Epithelial cell of proximal tubule (primary cell): ENCODE measurements at places on chromosomes 16 and 17.

GRCh38 chr17:3027786-3028532, 35.4 kb downstream of the OR1D5 start:
- no peak for DNase-seq

- DNase-seq, result no peak
Measured at GRCh38 chr17:7835814-7836595, 2.0 kb downstream of the KDM6B start.

DNA sequence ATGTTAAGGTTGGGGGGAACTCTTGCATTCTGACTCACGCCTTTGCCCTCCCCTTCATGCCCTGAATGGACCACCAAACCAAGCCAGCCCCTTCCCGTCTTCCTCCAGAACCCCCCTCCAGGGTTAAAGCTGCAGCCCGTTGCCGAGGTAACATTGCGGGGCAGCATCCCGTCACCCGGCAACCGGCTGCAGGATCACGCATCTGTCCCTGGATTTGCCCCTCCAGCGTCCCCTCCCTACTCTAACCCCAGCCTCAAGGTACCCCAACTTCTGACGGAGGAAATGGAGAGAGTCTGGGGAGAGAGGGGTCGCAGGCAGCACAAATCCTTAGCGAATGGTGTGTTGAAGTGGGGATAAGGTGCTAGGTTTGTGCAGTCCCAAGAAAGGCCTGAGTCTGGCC, 563 bp upstream of the NLGN2 start:
- DNase-seq, result no peak

DNA sequence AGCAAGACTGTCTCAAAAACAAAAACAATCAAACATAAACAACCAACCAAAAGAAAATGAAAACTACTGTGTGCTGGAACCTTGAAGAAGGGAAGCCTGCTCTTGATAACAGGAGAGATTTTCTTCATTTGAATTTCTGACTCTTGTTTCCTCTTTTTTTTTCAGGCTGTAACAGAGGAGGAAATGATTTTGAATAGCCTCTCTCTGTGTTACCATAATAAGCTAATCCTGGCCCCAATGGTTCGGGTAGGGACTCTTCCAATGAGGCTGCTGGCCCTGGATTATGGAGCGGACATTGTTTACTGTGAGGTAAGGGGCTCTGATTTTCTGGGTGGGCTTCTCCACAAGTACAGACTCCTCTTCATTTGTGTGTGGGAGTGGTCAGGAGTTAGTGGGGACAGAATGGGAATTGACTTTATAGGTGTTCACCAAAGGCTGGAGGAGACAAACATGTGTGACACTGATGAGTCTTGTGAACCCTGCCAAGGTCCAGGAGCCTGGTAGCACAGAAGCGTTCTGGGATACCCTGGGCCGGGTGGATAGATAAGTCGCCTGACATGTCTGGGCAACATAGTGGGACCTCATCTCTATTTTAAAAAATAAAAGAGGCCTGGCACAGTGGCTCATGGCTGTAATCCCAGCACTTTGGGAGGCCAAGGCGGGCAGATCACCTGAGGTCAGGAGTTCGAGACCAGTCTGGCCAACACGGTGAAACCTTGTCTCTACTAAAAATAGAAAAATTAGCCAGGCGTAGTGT, 14.9 kb downstream of the DUS2 start:
- no peak for DNase-seq

DNA sequence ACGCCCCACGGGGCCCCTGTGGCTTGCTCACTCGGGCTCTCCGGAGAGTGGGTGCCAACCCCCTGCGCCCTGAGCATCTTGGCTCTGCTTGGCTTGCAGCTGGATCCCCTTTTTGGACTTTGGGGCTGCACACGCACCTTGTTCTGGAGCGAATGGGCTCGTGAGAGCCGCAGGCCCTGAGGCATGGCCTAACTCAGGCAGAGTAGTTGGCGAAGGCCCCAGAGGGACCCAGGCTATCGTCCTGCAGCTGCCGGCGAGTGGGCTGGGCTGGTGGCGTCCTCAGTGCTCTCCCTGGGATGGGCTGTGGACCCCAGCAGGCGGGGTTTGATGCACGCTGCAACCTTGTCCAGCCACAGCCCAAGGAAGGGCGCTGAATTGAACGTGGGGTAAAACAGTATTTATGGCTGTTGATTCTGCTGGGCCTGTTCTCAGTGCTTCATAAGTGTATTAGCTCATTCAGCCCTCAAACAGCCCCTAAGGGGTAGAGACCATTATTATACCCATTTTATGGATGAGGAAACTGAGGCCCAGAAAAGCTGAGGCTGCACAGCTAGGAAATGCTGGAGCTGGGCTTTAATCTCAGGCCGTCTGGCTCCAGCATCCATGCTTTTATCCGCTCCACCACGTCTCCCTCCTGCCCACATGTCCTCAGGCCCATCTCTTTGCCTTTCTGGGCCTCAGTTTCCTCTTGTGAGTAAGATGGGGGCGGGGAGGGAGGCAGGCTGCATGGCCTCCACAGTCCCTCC, 171.2 kb upstream of the CIBAR2 start:
- no peak for DNase-seq

DNA sequence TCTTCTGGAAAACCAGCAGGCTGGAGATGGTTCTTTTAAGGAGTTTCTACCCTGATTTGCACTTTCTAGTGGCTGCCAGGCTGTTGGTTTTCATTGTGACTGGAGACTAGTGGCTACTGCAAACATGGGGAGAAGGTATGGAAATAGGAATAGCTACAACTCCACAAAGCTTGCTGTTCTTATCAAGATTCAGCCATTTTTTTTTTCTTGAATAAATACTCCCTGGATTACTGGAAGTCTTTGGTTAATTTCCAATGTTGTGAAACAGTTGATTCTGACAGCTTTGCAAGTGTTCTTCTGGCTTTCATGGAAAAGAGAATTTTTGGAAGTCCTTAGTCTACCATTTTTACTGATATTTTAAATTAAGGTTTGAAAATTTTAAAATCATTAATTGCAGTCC, 277.7 kb downstream of the HS3ST3A1 start:
- no peak for DNase-seq

- DNase-seq, result no peak
Measured at GRCh38 chr17:71959154-71959553, 161.7 kb upstream of the SOX9 start.

GRCh38 chr16:12405089-12405488, 398.6 kb downstream of the CPPED1 start:
- no peak for DNase-seq

DNA sequence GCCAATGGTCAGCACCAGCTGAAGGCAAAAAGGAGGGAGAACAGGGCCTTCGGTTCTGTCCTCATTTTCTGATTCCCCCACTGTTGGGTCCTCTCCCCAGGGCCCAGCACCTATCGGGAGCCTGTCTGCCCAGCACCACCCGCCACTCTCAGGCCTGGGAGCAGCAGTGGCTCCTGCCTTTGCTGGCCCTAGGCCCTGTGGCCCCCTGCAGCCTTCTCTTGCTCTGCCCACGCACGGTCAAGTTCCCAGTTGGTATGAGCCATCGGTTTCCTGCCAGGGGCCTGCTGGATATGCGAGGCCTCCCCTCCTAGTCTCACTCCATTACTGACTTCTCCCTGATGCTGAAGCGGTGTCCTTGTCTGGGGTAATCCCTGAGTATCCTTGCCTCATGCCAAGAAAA, 37.5 kb downstream of the HSBP1 start:
- DNase-seq, result no peak

- no peak for DNase-seq
Measured at GRCh38 chr16:89593841-89594240, 18.3 kb downstream of the CPNE7 start.

DNA sequence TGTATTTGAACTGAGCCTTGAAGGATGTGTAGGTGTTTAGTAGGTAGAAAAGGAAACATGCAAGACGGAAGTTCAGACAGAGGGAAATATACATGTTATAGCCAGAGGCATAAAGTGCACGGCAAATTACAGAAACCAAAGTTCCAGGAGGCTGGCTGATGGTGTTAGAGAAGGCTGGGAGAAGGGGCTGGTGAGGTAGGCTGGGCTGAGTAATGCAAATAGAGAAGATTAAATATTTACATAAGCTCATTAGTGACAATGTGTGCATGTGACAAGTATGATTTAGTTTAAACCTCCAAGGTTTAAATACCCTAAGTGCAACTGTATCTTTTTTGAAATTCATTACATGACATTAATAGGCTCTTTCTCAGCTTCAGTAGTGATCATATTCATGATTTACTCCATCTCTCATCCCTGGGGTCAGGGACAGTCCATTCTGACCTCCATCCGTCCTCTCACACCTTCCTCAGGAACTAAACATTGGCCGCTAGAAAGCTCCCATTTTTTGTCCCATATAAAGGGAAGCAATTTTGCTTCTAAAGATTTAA, 399.8 kb upstream of the SALL1 start:
- no peak for DNase-seq

- DNase-seq, result no peak
Measured at GRCh38 chr16:23931199-23931598, 95.4 kb downstream of the PRKCB start.

- no peak for DNase-seq
Measured at GRCh38 chr17:35467824-35468223, 19.3 kb upstream of the SLFN13 start.

DNA sequence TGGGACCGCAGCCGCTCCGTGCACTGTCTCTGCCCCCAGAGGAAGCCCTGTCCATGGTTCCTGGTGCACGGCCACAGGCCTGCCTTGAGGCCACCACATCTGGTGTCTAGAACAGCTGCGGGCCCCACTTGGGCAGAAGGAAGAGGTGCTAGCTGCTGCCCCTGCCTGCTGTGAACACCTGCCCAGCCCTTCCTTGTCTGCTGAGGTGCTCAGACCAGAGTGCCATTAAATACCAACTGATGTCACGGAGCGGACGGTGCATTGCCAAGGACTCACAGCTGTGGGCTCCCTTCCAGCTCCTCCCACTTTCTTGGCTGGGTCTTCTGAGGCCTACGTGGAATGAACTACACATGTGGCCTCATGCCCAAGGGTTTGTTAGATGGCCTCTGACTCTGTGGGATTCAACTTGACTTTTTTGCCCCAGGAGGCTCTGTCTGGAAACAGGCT, 146.1 kb downstream of the RAB11FIP4 start:
- no peak for DNase-seq

DNA sequence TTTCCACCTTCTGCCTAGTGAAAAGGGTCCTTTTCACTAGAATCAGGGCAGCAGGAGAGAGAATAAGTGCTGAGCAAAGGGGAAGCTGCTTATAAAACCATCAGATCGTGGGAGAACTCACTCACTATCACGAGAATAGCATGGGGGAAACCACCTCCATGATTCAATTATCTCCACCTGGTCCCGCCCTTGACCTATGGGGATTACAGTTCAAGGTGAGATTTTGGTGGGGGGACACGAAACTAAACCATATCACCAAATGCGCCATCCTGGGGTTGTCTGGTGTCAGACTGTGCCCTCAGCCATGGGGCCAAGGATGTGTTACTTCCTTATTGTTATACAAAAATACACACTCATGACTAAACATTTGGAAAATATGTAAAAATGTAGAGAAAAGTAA, 10.4 kb upstream of the KATNB1 start:
- DNase-seq, result no peak

DNA sequence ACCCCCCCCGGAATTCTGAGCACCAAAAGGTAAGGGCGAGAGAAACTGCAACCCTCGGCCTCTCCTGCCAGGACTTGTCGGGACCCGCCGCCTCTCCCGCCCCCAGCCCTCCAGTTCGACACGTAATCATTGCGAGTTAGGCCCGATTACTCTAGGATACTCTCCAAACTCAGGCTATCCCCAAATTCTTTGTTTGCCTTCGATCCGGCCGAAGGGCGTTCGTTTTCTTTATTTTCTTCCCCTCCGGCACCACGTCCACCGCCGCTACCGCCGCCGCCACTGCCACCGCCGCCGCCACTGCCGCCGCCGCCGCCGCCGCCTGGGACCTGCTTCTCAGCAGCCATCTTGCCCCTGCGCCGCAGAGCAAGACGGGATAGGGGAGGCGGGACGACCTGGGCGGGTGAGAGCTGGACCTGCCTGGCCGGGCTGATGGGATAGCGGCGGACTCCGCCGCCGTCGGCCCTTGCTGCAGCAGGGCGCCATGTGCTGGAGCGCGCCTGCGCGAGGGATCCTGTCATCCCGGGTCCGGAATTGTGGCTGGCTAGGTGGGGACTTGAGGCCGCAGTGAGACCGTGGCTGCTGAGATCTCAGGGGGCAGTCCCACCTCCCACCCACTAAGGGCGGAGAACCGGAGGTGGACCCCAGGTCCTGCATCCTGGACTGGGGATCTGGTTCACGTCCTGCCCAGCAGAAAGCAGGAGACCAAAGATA, at the start of gene SRP68:
TSS of gene SRP68 (minus strand) at position 370 of the 711 bp plus-strand sequence. CDS start at position 344, 26 bp downstream.
- DNase-seq, result peak; percentile 40

- DNase-seq, result no peak
Measured at GRCh38 chr17:68152161-68152571, 95.7 kb upstream of the AMZ2 start.

DNA sequence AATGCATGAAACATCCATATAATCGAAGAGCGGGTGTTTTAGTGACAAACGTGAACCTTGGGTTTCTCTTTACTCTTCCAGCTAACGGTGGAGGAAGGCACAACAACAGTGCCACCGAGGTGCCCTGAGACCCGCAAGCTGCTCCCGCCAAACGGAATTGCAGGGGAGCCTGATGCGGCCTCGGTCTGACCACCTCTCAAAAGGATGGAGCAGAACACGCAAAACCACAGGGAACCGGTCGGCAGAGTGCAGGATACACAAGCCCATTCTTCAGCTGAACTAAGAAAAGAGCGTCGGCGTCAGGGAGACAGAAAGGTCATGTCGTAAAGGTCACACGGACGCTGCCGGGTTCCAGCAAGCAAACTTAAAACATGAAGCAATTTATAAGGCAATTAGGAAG, 109.5 kb upstream of the ZNF750 start:
- no peak for DNase-seq

GRCh38 chr16:5041600-5042133, 7.9 kb upstream of the NAGPA start:
- DNase-seq, result no peak

GRCh38 chr17:80443916-80444643, 29.1 kb downstream of the ENDOV start:
- DNase-seq, result no peak

DNA sequence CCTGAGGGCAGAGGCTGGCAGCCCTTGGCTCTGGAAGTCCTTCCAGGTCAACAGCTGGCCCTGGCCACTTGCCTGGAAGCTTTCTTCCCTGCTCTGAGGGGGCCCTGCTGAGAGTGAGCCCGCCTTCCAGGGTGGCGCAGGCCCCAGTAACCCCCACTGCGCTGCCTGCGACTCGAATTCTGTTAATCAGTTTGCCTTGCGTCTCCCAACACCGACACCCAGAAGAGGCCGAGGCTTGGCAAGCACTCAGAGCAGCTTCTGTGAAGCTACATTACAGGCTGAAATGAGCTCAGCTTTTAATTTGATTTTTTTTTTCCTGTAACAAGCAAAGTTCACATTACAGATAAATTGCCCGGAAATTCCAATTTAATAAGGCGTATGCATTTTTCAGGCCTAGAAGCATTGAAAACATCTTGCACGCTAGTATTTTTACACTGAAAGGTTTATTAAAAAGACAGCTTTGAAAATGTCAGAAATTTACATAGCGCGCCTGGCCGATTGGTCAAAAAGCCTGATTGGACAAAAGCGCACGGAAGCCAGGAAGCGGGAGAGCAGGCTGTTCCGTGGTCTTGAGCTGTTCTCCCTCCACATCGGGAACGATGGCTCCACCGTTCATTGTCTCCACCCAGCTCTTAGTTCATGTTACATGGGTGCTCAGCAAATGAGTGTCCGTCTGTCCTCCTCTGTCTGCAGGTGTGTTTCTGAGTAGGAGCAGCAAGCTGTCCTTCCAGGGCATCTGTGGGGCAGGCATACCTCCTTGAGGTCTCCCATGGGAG, 65.5 kb upstream of the HSBP1 start:
- no peak for DNase-seq

- DNase-seq, result no peak
Measured at GRCh38 chr16:71569621-71570020, 7.3 kb downstream of the TAT start.

GRCh38 chr17:29719469-29719868, 96.8 kb upstream of the CORO6 start:
- DNase-seq, result no peak

- no peak for DNase-seq
Measured at GRCh38 chr17:51598824-51599223, 338.5 kb downstream of the UTP18 start.
